Motor neuron (in vitro differentiated cells): ENCODE measurements at places on chromosomes 11 and 22.

DNA sequence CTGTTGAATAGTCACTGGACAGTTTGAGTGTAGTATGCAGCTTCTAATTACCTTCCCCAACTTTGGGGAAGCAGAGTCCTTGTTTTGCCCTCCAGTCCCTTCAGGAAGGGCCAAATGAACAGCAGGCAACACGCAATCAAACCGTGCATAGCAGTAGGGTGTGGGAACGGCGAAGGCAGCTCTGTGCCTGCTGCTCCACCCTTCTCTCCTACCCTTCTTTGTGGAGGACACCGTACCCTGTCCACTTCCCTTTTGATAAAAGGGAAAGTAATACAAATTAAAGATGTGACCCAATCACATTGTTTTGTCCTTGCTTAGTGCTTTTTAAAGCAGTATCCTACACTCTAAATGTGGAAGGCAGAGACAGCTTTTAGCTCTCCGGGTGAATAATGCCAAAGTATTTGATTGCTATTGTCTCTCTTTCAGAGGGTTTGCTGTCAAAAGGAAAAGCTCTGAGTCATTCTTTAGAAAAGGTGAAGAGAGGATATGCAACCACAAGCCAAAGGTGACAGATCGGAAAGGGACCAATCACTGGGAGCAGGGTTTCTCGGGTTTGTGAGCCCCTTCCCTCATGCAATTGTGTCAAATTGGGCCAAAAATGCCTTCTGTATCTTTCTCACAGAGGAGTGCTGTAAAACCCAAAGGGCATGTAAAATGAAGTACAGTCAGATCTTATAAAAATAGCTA is 407.3 kb upstream of the CCDC90B start:
- ATAC-seq: peak; percentile 78

DNA sequence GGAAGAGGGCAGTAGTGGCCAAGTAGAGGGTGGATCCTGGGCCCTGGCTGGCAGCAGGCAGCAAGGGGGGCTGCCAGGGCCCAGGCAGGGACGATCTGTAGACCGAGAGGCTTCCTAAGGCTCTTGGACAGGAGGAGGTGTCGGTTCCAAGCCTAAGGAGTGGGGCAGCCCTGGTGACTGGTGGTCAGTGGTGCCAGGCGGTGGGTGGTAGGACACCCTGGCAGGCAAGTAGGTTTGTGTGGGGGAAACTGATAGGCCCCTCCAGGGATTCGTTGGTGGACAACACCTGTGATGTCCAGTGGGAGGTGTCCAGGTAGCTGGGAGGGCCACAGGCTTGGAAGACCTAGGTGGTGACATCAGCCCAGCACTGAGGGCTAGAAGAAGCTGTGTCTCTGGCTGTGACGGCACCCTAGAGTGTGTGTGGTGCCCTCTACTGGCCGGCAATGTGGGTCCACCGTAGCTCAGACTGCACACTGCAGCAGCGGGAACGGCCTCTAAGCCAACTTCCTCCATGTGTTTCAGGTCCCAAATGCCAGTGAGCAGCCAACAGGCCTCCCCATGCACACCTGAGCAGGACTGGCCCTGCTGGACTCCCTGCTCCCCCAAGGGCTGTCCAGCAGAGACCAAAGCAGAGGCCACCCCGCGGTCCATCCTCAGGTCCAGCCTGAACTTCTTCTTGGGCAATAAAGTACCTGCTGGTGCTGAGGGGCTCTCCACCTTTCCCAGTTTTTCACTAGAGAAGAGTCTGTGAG is 9.4 kb upstream of the SAMM50 start:
- peak; percentile 92 for ATAC-seq

GRCh38 chr11:33006010-33006409 is 9.7 kb upstream of the DEPDC7 start:
- ATAC-seq: no peak

DNA sequence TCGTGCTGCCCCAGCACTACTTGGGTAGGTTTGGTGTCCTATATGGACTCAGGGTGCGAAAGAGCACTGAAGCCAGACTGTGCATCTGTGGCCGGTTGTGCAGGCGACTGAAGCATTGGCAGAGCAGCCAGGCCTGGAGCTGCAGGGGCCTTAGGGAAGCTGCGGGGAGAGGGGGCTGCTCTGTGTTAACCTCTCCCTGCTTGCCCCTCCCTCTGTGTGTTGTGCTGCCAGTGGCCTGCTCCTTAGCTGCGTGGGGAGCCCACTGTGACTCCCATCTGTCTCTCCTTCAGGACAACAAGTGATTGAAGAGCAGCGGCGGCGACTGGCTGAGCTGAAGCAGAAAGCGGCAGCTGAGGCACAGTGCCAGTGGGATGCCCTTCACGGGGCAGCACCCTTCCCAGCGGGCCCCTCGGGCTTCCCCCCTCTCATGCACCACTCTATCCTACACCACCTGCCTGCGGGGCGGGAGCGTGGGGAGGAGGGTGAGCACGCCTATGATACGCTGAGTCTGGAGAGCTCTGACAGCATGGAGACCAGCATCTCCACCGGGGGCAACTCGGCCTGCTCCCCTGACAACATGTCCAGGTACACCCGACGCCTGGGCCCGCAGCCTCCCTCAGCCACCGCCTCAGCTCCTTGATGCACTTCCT is 34.3 kb downstream of the TREH start:
- no peak for ATAC-seq

- no peak for ATAC-seq
Observed at GRCh38 chr11:120590472-120590871, 78.9 kb downstream of the GRIK4 start.

DNA sequence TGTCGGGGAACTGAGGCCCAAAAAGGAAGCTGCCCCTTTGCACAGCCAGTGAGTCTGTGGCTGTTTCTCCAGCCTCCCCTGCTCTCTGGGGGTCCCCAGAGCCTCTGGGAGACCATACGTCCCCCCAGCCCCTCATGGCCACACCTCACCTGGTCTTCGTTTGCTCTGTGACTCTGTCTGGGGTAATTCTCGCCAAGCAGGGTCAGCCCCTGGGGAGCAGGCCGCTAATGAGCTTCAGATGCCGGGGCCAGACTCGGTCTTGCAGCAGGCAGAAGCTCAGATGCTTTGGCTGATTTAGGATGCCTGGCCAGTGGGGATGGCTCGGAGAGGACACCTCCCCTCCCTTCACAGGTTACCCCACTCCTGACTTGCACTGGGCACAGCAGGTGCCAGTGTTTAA is 24.1 kb upstream of the WNT11 start:
- ATAC-seq: no peak

GRCh38 chr22:50269970-50270665 is at the start of gene MAPK11:
TSS of gene MAPK11 (minus strand) at chr22:50270380. CDS start at chr22:50270292, 88 bp downstream.
- ATAC-seq: peak; percentile 28

GRCh38 chr11:65362320-65362931 is 7.9 kb downstream of the TIGD3 start:
- no peak for ATAC-seq

GRCh38 chr11:120622189-120622875 is 110.8 kb downstream of the GRIK4 start:
- peak; percentile 82 for ATAC-seq

GRCh38 chr11:65559951-65560537 is 1.9 kb upstream of the LTBP3 start:
- peak; percentile 0 for ATAC-seq

DNA sequence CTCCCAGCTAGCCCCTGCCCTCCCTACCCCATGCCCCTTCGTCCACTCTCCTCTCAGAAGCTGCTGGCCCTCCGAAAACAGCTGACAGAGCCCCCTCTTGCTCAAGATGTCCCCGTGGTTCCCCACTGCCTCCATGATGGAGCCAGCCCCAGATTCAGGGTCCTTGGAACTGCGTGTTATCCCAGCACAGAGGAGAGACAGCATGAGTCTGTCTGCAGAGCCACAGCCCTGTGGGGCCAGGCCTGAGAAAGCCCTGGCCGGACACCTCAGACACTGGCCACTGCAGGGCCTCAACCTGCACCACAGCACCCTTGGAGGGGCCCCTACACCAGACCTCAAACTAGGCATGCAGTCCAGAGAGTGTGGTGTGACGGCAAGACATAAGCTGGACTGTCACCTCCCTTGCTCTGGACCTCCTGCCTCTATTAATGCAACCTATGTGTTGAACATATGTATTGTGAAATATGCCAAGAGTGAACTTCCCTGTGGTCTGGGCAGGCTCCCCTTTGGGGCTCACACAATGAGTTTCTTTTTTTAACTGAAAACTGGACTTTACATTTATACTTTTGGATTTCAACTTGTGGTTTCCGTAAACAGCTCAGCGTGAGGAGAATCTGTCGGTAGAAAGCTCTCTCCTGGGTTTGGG is 9.6 kb downstream of the PNPLA5 start:
- no peak for ATAC-seq

DNA sequence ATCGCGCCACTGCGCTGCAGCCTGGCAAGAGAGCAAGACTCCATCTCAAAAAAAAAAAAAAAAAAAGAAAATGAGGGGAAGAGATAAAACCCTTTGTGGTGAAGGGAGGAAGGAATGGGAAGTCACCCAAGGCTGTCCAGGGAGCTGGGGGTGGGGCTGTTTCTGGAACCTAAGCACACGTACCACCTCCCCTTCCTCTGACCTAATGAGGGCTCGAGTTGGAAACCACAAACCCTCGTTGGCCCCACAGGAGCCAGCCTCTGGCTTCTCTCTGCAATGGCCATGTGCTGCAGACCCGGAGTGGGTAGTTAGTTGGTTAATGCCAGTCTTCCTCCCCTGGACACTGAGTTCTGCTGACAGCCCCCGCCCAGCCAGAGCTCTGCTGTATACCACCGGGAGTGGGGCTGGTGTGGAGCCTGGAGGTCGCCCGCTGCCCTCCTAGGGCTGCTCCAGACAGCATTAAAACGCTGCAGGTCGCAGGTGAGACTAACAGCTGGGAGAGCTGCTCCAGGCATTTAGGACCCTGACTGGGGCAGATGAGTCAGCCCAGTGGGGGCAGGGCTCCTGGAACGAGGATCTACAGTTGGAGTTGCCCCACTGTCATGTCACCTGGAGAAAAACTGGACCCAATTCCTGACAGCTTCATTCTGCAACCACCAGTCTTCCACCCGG is at the start of gene LGALS12:
Gene LGALS12, plus strand, starts transcription at position 228 of the 672 bp plus-strand sequence. Its CDS starts 375 bp downstream, at position 603.
- no peak for ATAC-seq

GRCh38 chr11:2558861-2559526 is 114.2 kb downstream of the KCNQ1 start:
- no peak for ATAC-seq

- no peak for ATAC-seq
Observed at GRCh38 chr11:76776472-76776871, 6.7 kb upstream of the TSKU start.

- peak; percentile 91 for ATAC-seq
Observed at GRCh38 chr22:43007519-43008102, 7.3 kb downstream of the PACSIN2 start.

DNA sequence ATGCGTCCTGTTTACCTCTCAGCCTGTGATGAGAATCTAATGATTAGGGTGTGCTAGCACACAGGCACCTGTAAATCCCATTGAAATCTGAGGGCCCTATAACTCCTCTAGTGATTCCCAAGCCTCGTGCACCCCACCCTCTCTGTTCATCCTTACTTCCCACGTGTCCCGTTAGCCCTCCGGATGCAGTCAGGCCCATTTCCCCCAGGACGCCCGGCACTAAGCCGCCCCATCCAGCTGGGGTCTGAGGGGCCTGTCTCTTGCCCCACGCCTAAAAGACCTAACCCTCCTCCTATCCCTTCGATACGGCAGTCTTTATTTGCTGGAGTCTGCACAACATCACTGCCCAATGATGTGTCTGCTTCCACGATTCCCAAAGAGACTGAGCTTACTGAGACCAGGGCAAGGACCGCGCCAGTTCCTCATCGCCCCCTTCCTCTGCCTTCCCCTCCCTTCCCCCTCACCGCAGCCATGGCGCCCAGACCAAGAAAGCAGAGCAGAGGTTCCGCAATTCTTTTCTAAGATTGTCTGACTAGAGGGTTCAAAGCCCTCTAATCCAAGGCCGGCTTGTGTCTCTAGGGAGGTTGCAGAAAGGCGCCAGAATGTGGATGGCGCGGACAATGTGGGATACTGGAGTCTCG is 1.1 kb upstream of the FADS2 start:
- ATAC-seq: peak; percentile 6

DNA sequence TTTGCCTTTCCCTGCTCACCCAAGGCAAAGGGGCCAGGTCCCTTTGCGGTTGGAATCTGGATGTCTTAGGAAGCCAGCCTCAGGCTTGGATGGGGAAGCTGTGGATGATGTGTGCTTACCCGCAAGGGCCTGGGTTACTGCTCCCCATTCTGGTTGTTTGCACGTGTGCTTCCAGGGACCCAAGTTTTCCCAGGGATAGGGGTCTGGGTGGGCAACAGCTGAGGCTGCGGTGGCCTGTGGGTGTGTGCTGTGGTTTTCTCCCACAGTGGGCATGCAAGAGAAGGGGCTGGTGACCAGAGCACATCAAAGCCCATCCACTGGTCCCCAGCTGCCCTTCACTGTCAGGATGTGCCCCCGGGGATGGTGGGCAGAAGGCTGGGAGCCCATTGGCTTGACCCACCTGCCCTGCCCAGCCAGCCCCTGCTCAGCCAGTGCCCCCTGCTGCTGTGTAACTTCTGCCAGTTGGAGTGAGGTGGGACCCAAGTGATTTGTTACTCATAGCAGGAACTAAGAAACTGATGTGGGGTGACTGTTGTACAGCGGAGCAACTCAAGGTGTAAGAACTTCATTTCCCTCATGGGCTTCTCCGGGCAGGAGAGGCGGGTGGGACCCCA is 3.3 kb downstream of the CAPN5 start:
- no peak for ATAC-seq

GRCh38 chr22:36761553-36762240 is 14.2 kb downstream of the IFT27 start:
- no peak for ATAC-seq

DNA sequence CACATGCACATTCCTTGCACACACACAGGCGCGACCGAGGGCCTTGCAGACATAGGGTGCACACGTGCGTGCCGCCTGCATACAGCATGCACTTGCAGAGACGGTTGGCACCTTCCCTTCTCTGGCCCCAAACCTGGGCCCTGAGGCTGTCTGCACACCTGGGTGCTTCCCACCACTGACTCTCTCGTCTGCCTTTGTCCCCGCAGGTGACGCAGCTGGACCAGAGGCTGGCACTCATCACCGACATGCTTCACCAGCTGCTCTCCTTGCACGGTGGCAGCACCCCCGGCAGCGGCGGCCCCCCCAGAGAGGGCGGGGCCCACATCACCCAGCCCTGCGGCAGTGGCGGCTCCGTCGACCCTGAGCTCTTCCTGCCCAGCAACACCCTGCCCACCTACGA is 38.0 kb downstream of the CDKN1C start:
- ATAC-seq: no peak
